ENCODE measurements at places on chromosomes 13 and 19.

DNA sequence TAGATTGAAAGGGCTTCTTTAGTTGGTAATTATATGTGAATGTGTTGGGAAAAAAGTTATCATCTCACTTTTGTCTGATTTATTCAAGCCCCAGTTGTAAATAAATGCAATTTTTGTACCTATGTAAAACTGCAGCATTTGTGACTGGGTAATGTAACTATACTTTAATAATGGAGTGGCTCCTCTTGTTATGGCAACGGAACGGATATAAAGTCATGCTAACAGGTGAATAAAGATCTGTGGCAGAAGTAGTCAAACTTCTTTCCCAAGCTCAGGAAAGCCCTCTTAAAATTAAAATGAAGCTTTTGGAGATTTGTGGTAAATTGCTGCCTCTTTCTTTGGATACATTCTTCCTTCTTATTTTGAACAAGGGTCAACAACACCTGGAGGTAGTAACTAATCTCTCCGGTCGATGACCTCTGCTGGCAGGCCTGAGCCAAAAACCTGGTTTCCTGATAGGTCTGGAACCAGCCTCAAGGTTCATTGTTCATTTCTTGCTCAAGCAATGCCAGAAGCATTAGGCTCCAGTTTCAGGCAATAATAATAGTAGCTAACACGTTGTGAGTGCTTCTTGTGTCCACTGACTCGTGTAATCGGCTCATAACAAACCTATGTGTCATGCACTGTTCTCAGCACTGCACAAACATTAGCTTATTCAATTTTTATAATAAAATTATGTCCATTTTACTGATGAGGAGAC is 313.4 kb upstream of the DACH1 start:
- no peak for DNase-seq

DNA sequence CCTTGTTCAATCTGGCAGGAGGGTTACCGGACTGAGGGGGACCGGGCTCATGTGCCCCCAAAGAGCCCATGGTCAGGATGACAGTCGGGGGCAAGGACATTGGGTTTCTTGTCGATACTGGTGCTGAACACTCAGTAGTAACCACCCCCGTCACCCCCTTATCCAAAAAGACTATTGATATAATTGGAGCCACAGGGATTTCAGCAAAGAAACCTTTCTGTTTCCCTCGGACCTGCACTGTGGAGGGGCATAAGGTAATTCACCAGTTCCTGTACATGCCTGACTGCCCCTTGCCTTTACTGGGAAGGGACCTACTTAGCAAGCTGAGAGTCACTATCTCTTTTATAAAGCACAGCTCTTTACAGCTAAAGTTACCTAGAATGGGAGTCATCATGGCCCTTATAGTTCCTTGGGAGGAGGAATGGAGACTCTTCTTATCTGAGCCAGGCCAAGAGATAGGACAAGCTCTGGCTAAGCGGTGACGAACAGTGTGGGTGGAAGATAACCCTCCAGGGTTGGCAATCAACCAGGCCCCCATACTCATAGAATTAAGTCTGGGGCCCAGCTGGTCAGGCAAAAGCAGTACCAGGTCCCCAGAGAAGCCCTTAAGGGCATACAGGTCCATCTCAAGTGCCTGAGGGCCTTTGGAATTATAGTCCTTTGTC is 603.7 kb downstream of the UQCRFS1 start:
- DNase-seq = no peak

DNA sequence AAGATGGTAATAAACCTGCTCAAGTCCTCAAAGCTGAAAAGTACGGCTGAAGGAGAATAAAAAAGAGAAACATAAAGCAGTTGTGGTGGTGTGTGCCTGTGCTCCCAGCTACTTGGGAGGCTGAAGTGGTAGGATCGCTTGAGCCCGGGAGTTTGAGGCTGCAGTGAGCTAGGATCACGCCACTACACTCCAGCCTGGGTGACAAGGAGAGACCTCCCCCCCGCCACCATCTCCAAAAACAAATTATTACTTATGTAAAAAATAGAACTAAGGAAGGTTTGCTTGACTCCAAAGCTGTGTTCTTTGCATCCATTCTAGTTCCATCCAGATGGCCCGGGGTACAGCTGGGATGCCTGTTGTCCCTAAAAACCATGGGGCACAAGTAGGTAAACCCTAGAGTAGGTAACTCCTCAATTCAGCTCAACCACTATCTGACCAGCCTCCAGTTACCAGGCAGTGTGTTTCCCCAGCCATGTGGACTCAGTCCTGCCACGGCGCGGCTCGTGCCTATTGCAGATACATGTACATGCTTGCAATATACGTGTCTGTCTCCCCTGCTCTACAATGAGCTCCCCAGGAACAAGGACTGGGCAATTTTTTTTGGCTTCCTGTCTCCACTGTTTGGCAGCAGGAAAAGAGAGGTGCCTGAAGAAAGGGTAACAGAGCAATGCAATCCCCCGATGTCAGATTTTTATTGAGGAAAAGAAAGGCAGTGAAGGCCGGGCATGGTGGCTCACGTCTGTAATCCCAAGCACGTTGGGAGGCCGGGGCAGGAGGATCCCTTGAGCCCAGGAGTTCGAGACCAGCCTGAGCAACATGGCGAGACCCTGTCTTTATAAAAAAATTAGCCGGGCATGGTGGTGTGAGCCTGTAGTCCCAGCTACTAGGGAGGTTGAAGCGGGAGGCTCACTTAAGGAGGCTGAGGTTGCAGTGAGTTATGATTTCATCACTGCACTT is 101.3 kb downstream of the GNG7 start:
- DNase-seq = no peak

- no peak for DNase-seq
These were observed 19.9 kb downstream of the CCNE1 start for GRCh38 chr19:29831686-29832085.

- DNase-seq = no peak
These were observed 126.1 kb downstream of the FGF9 start for GRCh38 chr13:21796775-21797514.

DNA sequence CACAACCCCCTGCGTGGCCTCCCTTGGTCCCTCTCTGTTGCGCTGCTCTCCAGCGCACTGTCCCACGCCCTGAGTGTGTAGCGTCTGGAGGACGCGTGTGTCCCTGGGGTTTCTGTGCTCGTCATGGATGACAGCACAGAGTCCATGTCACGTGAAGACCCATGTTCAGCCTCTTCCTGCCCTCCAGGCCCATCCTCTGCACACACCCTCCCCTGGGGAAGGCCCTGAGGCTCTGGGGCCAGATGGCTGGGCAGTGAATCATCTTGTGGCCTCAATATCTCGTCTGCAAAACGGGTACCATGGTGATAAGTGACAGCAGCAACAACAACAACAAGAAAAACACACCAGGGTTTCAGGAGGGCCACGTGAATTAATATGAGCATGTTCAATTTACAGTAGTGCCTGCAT is 71.5 kb upstream of the ARHGEF7 start:
- no peak for DNase-seq

DNA sequence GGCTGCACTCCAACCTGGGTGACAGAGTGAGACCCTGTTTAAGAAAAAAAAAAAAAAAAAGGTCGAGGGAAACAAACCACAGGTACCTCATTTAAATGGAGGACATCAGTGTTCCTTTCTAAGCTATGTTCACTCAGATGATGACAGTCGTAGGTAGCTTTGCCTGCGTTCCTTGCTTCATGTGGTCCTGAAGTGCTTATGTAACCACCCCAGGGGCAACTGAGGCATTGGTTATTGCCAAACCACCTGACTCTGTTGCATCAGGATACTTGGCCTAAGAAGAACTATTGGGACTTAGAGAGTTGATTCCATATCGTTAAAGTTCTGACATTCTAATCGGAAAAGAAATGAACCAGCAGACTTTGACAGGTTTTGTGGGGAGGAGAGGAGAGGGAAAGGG is 51.7 kb downstream of the SPATA13 start:
- DNase-seq = no peak

GRCh38 chr13:32234914-32235313 is 80.2 kb downstream of the ZAR1L start:
- no peak for DNase-seq

- no peak for DNase-seq
These were observed 55.2 kb downstream of the VWA8 start for GRCh38 chr13:41905600-41906254.

DNA sequence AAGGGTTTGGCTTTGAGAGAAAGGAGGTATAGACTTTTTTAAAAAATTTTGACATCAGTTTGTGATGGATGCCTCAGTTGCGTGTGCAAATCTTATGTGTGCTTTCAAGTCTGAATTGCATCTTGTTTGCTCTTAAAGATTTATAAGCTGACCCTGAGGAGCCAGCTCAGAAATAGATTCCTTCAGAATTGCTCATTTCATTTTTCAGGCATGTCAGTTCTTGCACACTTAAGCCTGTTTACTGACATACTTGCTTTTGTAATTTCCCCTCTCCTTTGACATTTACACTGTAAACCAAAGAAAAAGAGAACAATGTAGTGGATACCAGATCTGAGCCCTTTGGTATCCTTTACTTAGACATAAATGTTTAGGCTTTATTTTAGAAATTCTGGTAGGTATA is 87.6 kb downstream of the RNF17 start:
- DNase-seq = no peak

GRCh38 chr13:18978447-18978846 is 203.2 kb downstream of the TUBA3C start:
- DNase-seq = no peak

DNA sequence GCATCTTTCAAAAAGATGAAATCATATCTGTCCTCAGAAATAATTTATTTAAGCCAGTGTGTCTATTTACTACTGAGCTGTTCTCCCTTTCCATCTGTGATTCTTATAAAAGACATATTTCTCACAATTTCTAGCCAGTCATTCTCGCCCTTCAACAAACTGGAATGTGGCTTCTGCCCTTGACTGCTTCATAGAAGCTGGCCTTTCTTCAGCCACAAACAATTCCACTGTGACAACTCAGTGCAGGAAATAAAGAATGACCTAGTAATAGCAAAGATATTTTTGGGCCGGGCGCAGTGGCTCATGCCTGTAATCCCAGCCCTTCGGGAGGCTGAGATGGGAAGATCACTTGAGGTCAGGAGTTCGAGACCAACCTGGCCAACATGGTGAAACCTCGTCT is 655.5 kb downstream of the PCDH9 start:
- no peak for DNase-seq

- no peak for DNase-seq
These were observed 42.6 kb downstream of the CYP4F22 start for GRCh38 chr19:15550929-15551292.

- DNase-seq = no peak
These were observed 204.7 kb downstream of the SHISA2 start for GRCh38 chr13:25847145-25847544.

GRCh38 chr19:5131506-5132205 is 162.7 kb downstream of the KDM4B start:
- DNase-seq = no peak

- DNase-seq = no peak
These were observed 31.9 kb downstream of the INTS6 start for GRCh38 chr13:51420681-51421490.

GRCh38 chr19:23160766-23161165 is 43.9 kb downstream of the ZNF730 start:
- no peak for DNase-seq

DNA sequence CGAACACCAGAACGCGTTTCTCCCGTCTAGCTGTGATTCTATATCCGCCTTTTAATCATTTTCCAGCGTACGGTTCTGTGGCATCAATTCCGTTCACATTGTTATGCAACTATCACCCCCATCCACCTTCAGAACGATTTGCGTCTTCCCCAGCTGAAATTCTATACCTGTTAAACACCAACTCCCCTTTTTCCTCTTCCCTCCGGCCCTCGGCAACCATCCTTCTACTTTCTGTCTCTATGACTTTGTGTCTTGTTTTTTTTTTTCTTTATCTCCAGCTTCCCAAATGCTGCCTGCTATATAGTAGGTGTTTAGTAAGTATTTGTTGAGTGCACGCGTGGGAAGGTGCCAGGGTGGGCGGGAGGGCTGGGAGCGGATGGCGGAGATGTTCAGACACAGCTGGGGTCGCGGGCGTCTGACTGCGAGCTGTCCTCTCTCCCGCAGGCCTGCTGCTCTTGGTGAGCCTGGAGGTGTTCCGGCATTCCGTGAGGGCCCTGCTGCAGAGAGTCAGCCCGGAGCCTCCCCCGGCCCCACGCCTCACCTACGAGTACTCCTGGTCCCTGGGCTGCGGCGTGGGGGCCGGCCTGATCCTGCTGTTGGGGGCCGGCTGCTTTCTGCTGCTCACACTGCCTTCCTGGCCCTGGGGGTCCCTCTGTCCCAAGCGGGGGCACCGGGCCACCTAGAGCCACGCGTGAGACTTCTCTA is 20.2 kb downstream of the CACNG6 start:
- no peak for DNase-seq

- DNase-seq = no peak
These were observed 894.3 kb downstream of the DIAPH3 start for GRCh38 chr13:59269476-59269875.

- DNase-seq = no peak
These were observed 50.2 kb downstream of the MTMR6 start for GRCh38 chr13:25237083-25237482.

DNA sequence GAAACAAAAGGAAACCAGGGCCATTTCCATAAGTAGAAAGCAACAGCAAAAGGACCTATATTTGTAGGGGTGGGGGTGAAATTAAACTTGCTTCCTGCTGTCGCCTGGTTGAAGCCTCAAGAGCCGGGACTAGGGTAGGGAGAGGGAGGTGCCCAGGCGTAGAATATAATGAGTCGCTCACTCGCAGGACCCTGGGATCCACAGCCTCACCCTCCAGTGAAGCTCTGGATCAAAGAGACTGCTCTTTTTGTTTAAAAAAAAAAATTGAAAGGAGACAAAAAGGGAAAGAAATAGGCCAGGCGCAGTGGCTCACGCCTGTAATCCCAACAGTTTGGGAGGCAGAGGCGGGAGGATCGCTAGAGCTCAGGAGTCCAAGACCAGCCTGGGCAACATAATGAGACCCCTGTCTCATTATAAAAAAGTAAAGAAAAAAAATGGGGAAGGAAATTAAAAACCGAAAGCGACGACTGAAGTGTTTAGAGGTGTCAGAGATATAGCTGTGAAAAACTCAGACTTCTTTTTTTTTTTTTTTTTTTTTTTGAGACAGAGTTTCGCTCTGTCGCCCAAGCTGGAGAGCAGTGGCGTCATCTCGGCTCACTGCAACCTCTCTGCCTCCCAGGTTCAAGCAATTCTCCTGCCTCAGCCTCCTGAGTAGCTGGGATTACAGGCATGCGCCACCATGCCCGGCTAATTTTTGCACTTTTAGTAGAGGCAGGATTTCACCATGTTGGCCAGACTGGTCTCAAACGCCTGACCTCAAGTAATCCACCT is 10.9 kb upstream of the ADGRE5 start:
- no peak for DNase-seq

DNA sequence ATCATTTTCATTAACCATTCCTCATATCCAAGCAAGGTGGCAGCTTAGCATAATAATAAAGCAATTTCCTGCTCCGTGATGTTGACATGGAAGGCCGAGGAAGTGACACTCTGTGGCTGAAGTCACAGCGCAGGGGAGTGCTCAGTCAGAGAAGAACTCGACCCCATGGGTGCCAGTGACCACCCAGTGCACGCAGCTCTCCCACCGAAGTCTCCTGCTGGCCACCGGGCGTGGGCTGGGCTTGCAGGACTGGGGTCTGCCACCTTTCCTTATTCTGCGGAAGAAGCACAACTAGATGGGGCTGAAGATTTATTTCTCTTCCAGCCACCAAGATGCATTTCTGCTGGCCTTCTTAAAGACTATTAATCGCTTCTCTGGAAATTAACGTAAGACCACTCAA is 132.1 kb upstream of the SPACA7 start:
- no peak for DNase-seq
